EL (cell line): ENCODE measurements at places on chromosomes 13 and 19.

GRCh38 chr13:46053162-46054012, 841 bp upstream of the ZC3H13 start:
- DNase-seq, result peak; percentile 8

- no peak for DNase-seq
Measured at GRCh38 chr19:38062959-38063761, 156.2 kb downstream of the SIPA1L3 start.

DNA sequence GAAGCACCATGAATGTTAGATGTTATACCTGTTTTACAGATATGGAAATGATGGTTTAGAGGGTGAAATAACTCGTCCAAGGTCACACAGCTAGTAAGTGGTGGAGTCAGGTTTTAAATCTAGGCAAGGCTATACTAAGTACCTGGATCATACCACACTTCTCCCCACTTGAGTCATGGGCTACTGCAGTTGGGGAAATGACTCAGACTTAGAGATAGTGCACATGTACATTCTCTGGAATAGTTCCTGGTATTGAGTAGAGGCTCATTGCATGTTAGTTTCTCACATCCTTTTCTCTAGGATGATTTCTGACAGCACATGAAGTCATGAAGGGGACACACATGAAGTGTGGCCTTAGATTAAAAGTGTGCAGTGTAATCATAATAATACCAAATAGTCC, 76.2 kb upstream of the TNFSF11 start:
- DNase-seq, result peak; percentile 35

- DNase-seq, result no peak
Measured at GRCh38 chr13:76735641-76736040, 150.6 kb downstream of the KCTD12 start.

- DNase-seq, result no peak
Measured at GRCh38 chr13:32311188-32311897, 3.8 kb downstream of the ZAR1L start.

- DNase-seq, result no peak
Measured at GRCh38 chr13:60931858-60932546, 483.6 kb downstream of the PCDH20 start.

DNA sequence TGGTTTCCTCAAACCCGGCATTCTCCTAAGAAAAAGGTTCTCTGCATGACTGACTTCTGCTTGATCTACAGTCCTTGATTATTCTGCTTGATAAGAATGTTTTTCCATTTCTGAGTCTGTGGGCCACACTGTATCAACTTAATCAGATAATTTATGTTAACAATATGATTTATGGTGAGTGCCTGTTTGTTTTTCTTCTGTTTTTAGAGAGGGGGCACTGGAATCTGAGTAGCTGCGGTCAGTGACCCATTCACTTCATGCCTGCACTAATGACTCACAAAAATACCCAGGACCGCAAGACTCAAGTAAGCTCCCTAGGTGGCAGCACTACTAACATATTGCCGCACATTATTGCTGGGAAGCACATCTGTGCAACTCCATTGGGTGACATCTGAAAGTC, 542.3 kb upstream of the ATXN8OS start:
- DNase-seq, result no peak

DNA sequence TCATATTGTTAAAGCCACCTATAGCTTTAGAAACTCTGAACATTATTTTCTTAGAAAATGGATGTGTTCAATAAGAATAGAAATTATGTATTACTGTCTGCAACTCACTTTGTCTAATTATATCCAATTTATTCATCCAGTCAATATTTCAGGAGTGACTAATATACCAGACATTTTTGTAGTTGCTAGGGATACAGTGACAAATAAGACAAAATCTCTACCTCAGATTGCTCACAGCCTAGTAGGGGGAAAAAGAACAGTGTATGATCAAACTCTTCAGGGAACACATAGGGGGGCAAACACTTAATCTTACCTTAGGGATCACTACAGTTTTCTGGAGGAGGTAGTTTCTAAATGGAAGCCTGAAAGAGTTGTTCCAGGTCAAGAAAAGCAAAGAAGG, 8.6 kb downstream of the BRCA2 start:
- DNase-seq, result peak; percentile 70

DNA sequence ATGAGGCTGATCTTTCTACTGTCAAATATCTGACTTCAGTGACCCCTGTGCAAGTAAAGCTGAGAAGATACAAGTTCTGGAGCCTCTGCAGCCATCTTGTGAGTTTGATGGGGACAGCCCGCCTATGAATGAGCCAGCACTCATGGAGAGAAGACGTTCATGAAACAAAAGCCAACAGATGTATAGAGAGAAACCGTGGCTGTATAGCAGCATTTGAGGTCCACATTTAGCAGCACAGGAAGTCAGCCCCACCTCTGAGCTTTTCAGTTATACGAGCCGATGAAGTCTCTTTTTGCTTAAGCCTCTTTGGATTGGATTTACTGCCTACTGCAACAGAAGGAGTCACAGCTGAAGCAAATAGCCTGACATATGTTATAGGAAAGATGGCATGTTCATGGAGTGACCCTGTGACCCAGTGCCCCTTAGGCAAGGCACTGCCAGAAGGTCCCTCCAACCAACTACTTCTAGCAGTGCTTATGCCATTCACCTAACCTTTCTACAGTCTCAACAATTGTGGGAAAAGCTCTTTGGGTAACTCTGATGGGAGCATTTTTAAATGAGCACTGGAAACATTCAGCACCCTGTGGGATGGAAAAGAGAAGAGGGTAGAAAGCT, 3.5 kb upstream of the DLEU7 start:
- DNase-seq, result no peak

- no peak for DNase-seq
Measured at GRCh38 chr13:21594715-21595545, 9.0 kb downstream of the MICU2 start.

DNA sequence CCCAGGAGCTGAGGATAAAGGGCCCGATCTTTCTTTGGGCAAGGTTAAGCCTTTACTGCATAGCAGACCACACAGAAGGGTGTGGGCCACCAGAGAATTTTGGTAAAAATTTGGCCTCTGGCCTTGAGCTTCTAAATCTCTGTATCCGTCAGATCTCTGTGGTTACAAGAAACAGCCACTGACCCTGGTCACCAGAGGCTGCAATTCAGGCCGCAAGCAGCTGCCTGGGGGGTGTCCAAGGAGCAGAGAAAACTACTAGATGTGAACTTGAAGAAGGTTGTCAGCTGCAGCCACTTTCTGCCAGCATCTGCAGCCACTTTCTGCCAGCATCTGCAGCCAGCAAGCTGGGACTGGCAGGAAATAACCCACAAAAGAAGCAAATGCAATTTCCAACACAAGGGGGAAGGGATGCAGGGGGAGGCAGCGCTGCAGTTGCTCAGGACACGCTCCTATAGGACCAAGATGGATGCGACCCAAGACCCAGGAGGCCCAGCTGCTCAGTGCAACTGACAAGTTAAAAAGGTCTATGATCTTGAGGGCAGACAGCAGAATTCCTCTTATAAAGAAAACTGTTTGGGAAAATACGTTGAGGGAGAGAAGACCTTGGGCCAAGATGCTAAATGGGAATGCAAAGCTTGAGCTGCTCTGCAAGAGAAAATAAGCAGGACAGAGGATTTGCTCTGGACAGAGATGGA, 8.4 kb upstream of the CEACAM19 start:
- DNase-seq, result no peak

DNA sequence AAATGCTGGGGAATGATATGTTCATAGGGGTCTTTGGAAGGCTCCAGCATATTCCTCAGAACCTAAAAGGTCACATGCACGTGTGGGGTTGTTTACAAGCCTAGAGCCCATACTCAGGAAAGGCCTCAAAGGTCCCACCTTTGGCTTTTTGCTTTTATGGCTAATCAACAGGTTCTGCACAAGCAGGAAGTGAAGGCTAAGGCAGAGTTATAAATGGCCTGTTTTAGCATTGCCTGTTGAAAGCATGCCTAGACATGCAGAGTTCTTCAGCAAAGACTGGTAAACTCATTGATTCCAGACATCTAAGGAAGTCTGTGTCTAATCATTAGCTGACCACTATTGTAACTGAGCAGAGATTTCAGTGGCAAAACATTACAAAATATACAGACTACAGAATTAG, 198.3 kb downstream of the KCNRG start:
- no peak for DNase-seq

DNA sequence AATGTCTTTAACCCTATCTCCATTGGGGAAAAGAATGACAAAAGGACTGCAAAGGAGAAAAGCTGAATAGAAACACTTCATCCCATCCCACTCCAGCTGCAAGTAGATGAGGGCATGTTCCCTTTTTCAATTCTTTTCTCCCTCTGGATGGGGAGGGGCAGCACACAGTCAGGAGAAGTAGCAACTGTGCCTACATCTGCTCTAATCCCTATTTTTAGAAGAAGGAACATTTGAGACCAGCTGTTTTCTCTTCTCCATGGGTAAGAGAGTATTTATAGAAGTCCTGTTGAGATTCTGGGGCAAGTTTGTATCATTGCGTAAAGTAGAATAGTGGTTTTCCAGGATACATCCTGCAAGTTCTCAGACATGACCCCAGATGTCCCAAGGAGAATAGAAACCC, 9.3 kb upstream of the GTF3A start:
- no peak for DNase-seq

DNA sequence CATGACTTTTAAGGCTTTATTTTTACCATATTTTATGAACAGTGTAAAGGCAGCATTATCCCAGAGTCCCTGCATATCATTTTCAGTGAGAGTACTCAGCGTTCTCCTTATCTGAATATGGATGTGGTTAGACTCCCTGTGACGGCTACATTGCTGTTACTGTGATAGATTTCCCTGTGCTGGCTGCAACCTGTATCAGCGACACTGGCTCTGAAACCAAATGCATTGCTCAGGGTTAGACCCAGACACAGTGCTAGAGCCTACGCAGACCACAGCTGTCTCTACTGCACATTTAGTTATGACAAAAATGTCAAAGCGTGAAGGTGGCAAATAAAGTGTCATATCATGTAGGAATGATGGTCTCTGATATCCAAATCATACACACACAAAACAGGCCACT, 138.0 kb downstream of the ENOX1 start:
- DNase-seq, result no peak

DNA sequence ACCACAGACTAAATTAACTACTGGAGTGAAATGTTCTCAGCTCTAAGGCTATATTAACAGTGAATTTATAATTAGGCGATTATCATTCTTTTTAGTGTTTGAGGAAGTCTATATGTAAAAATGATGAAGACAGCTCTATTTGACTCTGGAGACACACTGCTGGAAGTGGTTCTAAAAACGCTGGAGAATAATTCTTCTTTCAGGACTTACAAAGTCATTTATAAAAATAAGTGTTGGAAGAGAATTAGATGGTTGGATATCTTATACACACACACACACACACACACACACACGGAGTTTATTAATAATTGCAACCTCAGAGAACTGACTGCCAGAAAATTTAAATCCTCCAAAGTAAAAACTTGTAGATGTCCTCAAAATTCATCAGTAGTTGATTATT, 1171.3 kb downstream of the EFNB2 start:
- DNase-seq, result no peak

GRCh38 chr13:95437561-95437960, 115.0 kb upstream of the CLDN10 start:
- no peak for DNase-seq

DNA sequence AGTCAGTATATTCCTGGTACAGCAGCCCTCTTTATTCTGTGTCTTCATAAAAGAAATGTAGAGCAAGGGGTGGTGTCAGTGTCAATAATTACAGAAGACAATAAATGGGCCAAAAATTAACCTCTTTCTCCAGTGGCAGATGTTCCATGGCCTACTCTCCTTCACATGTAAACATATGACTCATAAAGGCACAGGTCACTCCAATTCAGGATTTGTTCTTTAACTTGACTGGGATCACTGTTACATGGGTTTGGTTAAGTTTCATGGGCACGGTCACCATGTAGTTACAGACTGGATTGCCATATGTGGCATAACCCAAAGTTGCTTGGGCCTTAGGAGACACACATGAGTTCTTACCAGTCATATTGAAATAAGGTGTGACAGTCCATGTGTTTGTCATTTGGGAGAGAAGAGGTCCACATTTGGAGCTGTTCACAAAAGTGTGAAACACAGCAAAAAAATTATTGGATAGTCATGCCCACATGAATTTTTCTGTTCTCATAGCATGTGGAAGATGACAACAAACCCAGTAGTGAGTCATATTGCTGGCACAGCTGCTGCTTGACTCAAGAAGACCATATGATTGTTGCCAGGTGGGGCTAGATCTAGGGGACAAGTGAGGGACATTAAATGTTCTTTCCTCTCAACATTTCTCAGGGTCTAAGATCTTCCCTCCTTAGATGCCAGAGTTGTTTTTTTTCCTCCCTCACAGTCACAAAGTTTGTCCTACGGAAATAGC, 68.1 kb upstream of the HTR2A start:
- peak; percentile 63 for DNase-seq

DNA sequence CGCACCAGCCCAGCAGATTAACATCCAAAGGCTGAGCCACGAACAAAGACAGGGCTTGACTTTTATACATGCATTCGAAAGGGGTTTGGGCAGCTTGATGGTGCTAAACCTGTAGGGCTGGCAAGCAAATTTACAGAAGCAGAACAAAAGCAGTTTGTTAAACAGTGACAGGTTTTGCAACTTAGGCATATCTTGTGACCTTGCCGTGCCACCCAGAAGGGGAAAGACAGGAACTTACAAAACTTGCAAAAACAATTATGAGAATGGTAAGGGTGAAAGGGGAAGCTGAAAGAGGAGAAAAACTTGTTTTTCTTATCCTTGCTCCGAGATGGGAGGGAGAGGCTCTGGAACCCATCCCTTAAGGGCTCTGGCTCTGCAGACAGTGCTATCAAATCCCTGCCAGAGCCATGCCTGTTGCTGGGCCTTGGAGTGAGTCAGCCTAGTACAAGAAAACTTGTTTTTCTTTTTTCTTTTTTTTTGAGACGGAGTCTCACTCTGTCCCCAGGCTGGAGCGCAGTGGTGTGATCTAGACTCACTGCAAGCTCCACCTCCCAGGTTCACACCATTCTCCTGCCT, 1325.2 kb upstream of the PRR20A start:
- no peak for DNase-seq

GRCh38 chr13:44386913-44387556, 13.4 kb downstream of the SERP2 start:
- DNase-seq, result no peak

DNA sequence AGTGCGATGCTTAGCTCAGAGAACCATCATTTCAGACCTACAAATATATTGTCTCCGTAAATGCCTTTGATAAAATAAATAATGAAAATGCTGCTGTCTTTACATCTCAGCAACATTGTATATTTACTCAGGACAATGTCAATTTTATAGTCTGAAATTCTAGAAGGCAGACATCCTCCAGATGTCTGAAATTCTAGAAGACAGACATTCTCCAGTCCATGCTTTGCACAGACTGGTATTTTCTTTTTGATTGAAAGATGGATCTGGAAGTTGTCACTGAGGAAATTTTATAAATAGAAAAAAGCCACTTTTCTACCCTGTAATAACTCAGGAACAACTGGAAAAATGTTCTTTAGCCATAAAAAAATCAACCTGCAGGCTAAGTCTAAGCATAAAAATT, 2293.3 kb downstream of the PCDH9 start:
- DNase-seq, result no peak
